ENCODE measurements at places on chromosomes 1 and 21.

DNA sequence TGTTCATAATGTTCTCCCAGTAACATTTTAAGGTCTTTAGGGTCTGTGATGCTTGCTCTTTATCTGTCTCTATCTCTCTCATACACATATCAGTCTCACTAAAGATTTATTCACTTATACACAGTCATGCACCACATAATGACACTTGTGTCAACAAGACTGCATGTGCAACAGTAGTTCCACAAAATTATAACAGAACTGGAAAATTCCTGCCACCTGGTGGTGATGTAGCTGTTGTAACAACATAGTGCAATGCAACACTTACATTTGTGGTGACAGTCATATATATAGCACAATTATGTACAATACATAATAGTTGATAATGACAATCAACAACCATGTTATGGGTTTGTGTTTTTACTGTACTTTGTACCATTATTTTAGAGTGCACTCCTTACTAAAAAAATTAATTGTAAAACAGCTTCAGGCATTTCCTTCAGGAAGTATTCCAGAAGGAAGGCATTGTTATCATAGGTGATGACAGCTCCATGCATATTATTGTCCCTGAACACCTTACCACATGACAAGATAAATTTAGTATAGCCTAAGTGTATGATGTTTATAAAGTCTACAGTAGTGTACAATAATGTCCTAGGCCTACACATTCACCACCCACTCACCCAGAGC is 8.1 kb downstream of the TDRD5 start:
- no peak for DNase-seq

- DNase-seq, result no peak
Measured at GRCh38 chr1:92410706-92411105, 76.0 kb downstream of the GFI1 start.

- no peak for DNase-seq
Measured at GRCh38 chr1:91736715-91737615, 149.0 kb downstream of the TGFBR3 start.

DNA sequence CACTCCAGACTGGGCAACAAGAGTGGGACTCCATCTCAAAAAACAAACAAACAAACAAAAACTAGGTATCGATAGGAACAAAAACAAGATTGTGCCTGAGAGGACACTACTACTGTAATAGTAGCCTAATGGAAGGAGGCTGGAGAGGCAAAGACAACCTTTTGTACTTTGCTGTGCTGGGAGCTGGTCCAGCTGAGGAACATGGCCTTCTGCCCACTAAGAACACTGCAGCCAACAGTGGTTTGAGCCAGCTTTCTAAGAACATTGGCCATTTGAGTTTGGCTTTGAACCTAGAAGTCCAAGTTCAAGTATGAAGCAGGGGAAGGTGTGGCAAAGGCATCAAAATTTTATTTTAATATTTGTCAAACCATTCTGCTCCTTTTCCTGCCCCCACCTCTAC is 22.7 kb upstream of the RGS8 start:
- no peak for DNase-seq

DNA sequence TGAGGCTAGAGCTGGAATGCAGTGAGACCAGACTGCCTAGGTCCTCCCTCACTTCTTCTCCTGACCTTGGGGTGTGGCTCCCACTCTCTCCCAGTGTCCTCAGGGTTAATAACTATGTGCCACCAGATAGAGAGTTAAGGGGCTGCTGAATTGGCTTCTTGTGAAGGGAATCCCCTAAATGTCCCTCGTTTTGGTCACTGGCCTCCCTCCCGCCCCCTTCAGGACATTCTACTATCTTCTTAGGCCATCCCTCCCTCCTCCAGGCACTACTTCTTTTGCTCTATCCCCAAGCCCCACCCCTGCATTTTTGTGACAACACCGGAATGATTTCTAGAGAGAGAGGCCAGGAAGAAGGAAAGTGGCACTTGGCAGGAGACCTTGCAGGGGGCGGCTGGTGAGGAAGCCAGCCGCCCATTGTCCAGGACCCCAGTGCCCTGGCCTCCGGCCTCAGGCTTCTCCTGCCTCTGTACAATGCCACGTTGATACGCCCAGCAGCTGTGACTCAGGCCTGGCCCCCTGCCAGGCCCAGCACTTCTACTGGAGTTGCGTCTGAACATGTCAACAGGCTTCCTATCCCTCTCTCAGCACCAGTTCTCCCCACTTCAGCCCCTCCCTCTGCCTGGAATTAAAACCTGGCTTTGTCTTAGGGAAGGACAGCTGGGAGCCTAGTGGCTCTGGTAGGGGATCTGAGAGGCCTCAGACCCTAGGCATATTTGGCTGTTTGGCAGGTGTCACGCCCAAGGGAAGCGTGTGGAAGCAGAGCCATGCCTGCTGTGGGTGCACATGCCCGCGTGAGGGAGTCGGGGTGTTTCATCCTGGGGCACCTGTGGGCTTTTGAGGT is 9.1 kb downstream of the LMNA start:
- DNase-seq, result peak; percentile 87

- DNase-seq, result no peak
Measured at GRCh38 chr1:198295225-198295624, 138.4 kb downstream of the NEK7 start.

DNA sequence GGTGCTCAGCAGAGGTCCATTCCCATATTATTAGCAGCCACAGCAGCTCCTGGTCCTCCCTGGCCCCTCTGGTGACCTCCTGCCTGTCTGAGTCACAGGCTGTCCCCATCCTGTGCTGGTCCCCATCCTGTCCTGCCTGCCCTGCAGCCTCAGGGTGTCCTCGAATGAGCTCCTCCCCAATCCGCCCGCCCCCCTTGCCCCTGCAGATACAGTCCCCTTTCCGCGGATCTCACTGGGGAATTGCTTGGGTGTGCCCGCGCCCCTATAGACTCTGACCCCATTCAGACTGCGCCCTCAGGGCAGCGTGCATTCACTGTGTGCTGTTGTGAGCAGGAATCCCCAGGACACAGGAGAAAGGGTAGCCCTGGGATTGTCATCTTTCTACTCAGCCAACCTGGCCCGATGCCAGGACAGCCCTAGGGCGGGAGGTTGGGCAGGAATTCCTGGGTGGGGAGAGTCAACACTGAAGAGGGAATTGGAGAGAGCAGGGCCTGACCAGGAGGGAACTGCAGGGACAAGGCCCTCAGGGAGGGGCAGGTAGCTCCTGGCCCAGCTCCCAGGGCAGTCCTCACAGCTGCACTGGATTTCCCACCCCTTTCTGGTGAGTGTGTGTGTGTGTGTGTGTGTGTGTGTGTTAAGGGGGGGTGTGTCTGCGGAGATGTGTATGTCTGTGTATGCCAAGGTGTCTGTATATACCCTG is 1.1 kb upstream of the GUCA2A start:
- no peak for DNase-seq

GRCh38 chr1:209577346-209577745 is 6.2 kb upstream of the CAMK1G start:
- no peak for DNase-seq

GRCh38 chr1:6025269-6026094 is 20.2 kb upstream of the KCNAB2 start:
- DNase-seq, result no peak

- DNase-seq, result no peak
Measured at GRCh38 chr21:45096217-45096616, 21.8 kb downstream of the ADARB1 start.

GRCh38 chr1:101918277-101918676 is 78.4 kb downstream of the OLFM3 start:
- DNase-seq, result no peak

GRCh38 chr21:38938343-38938742 is 132.6 kb downstream of the ETS2 start:
- no peak for DNase-seq

DNA sequence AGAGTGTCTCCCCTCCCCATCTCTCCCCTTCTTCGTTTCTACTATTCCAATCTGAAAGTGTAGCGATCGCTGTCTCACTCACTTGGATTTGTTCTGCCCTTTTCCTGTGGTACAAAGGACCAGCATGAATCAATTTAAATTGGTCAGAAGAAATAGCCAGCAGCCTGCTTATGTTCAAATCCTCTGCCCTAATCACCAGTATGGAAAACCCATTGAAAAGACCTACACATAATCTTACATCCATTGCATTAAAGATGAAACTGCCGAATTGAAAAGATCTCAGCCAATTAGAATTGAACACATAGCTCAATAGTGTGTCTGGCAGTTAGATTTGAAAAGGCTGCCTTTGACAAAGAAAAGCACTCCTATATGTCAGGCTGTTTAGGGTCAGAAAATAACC is 122.6 kb downstream of the TNNI3K start:
- no peak for DNase-seq
